ENCODE measurements at places on chromosomes 12 and 14.

DNA sequence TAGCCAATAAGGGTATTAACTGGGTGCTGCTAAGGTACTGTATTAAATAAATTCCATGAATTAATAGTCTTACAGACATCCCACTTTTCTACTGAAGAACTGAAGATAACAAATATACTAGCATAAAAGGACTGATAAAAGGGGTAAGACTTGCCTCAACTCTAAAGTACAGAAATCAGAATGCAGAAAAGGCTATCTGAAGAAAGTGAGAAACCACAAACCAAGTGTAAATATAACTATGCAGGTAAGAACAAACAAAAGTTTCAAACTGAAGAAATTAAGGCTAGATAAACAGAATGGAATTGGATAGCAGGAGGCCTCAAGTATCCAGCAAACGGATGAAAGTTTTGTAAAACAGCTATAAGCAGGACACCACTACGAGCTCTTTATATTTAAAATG lies 29.5 kb downstream of the YAF2 start:
- no peak for DNase-seq

DNA sequence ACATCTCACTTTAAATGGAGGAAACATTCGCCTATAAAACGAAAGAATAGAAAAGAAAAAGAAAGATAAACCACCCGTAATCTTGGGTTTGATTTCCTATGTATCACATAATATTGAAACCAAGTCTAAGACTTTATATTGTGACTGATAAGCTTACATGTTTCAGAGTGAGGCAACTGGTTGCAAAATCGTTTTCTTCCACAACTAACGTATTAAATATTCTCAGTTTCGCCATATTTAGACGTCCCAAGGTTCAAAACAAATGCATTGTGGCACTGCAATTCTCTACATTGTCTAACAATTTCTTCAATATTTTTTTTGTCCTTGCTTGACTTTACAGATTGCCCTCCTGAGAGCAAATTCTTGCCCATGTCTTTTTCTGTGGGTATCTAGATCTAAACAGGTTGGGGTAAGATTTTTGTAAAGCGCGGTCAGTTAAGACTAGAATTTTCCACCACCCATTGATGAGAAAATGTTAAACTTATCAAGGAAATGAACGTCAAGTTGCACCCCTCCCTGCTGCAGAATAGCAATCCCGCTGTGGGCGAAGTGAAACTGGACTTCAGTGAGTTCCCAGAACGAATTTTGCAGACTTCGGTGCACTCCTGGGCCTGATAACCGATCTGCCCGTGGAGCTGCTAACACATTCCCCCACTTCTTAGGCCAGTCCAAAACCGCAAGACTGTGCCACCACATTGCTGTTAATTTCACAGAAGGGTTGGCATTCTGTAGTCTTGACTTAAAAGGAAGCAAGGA lies 2.7 kb downstream of the TBX3 start:
- no peak for DNase-seq

DNA sequence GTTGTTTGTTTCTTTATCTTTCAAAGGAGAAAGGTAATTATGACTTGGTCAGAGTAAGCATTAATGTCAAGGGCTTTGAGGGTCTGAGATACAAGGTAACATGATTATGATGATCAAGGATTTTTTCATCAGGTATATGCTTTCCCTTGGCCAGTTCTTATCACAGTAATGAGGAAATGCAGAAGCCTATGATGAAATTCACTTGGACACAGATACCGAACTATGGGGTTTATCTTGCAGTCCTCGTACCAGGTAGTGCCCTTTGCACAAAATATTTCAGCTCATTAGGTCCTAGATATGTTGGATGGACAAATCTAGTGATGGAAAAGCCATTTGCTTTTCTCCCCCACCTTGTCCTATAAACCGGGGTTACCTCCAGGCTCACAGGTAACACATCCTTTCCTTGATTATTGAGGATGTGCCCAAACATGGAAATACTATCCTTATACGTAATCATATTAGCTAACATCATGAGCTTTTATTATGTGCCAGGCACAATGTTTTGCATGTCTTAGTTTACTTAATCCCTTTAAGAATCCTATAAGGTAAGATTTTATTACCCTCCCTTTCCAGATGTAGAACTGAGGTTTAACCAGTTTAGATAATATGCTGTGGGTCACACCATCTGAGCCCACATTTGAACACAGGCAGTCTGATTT lies 7.0 kb upstream of the RASSF3 start:
- DNase-seq, result no peak

DNA sequence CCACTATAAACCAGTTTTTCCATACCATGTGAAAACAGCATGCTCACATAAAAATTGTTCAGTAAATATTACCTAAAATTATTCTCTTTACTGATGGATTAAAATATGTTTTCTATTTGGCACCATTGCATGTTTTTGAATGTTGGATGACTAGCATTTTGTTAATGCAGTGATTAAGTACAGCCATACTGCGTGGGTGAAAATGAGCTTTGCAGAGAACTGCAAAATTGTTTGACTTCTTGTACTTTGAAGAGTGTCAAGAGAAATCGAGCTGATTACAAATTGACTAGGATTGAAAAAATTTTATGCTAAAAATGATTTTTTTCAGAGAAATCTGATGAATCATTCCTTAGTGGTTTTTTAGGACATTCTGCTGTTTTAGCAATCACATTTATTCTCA lies 452.9 kb downstream of the RPL10L start:
- DNase-seq, result no peak

GRCh38 chr14:92665661-92666110 lies 82.7 kb downstream of the LGMN start:
- no peak for DNase-seq

- DNase-seq, result no peak
These were observed 276.5 kb downstream of the TMEM132C start for GRCh38 chr12:128543460-128543859.

DNA sequence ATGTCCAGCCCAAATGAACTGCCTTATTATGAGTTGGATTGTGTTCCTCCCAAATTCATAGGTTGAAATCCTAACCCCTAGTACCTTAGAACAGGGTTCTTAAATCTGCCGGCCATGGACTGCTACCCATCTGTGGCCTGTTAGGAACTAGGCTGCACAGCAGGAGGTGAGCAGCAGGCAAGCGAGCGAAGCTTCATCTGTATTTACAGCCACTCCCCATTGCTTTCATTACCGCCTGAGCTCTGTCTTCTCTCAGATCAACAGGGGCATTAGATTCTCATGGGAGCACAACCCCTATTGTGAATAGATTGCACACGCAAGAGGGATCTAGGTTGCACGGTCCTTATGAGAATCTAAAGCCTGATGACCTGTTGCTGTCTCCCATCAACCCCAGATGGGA lies 9.8 kb upstream of the EML5 start:
- DNase-seq, result no peak

GRCh38 chr14:21136024-21136423 lies 19.8 kb downstream of the OR5AU1 start:
- peak; percentile 3 for DNase-seq

DNA sequence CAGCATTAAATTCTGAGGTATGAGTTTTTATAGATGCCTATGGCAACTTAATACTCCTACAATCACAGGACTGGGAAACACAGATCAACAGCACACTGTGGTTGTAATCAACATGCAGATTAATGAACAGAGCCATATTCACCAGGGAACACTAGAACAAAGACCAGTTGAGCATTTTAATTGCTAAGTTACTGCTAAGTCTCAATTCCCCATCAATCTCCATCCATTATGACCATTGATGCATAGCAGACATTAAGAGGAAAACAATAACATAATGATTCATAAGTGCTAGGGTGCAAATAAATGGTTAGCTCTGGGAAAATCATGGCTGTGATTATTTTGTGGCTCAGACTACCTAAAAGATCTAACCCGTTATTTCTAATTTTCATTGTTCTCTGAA lies 505.6 kb downstream of the TRHDE start:
- DNase-seq, result no peak

DNA sequence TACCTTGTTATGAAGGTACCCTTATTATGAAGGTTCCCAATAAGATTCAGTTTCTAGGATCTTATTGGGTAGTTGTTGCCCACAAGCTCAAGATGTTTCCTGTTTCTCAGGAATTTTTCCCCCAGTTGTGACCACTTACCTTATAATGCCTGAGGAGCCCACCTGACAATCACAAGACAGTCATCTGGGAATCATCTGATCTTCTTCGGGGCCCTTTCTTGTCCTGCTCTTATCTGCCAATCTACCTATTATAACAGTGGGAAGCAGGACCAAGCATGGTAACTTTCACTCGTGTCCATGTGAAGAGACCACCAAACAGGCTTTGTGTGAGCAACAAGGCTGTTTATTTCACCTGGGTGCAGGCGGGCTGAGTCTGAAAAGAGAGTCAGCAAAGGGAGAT lies 825.5 kb downstream of the BCL11B start:
- DNase-seq, result no peak

- DNase-seq, result peak; percentile 4
These were observed 755.6 kb downstream of the MED13L start for GRCh38 chr12:115521771-115522409.
